ENCODE measurements at places on chromosomes 6 and 20.

GRCh38 chr20:46350201-46350985 lies 42.1 kb upstream of the CDH22 start:
- DNase-seq: peak; percentile 80

GRCh38 chr20:17505636-17506517 lies 25.3 kb downstream of the BFSP1 start:
- peak; percentile 33 for DNase-seq

GRCh38 chr6:1087154-1087843 lies 224.6 kb upstream of the FOXQ1 start:
- no peak for DNase-seq

- DNase-seq: peak; percentile 72
Measured at GRCh38 chr6:156699017-156699421, 78.2 kb upstream of the ARID1B start.

DNA sequence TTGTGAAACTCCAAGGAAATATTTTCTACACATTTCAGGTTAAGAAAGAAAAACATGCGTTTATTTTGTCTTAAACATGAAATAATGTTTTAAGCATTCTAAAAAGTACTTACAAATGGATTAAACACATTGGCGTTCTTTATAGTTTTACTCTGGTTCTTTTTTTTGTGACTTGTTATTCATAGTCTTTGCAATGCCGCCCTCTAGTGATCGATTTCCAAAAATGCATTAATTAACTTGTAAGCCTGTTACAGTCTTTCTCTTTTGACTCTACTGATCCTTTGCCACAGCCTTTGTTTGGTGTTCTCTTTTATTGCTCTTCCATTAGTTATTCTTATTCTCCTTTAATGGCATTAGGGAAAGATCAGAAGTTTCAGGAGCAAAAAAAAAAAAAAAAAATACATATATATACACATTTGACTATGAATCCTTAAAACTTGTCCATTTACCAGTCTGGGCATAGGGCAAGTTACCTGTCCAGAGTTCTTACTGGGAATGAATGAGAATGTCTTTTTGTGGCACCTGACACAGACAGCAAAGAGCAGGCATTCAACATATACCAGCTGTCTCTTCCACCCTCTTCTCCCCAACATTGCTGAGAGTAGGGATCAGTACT lies 59.9 kb downstream of the MACROD2 start:
- peak; percentile 33 for DNase-seq

DNA sequence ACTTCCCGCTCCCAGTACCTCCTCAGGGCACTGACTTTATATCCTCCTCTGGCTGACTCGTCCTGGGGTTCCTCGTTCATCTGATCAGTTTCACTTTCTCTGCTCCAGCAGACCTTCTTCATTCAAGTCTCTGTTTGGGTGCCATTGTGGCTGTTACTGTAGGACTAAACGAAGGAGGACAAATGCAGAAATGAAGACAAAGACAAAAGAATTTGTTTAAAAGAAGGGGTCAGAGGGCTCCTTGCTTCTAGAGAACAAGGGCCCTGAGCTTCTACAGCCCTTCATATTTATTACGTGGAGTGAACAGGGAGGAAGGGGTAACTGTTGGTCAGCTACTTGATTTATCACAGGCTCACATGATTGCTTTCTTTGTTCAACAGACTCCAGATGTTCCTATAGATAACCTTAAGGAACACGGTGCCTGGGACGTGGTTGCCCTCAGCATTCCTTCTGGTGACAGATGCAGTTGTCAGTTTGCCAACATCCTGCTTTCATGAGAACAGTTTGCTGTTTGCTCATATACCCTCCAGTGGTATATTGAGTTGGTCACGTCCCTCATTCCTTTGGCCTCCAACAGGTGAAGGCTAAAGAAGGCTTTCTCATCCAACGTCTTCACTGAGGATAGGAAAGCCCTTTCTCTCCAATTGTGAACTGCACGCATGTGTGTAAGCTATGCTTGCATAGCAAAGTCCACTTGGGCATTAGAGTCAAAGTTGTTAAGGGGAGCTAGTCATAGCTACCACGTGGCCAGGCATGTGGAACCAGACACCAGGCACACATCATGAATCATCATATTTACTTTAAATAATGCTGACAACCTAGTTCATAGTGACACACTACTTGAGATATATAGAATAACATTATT lies 69.1 kb upstream of the BTN3A2 start:
- DNase-seq: peak; percentile 79

DNA sequence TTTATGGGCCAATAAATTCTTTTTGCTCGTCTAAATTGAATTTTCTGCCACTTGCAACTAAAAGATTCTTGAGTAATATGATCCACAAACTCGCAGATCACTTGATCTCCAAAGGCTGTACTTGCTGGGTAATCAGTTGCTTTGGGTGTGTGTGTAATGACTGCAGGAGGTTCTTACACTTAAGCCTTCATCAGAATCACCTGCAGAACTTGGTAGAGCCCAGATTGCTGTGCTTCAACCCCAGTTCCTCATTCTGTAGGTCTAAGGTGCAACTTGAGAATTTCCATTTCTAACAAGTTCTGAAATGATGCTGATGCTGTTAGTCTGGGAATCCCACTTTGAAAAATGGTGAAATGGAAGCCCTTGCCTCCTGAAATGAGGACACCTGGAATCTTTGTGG lies 12.9 kb upstream of the FKBP1A start:
- DNase-seq: no peak

- peak; percentile 73 for DNase-seq
Measured at GRCh38 chr6:55758156-55758937, 117.0 kb downstream of the BMP5 start.

GRCh38 chr6:136846046-136846445 lies 23.7 kb downstream of the PEX7 start:
- peak; percentile 46 for DNase-seq

GRCh38 chr6:108612852-108613251 lies 52.1 kb downstream of the FOXO3 start:
- no peak for DNase-seq

DNA sequence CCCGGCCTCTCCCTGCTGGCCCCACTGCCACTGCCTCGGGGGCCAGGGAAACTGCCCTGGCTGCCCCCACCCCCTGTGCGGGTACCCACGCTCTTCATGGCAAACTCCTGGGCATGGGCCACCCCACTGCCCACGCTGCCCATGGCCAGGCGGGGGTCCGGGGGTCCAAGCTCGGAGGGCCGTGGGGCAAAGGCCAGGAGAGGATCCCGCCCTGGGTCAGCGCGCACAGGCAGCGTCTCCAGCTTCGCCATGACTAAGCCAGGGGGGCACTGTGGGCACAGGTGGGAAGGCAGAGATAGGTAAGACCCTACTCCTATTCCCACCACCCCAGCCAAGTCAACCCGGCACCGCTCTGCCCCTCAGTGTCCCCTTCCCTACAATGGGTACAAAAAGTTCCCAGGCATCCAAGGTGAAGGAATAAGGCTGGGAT lies 6.4 kb downstream of the LZTS3 start:
- DNase-seq: no peak

- DNase-seq: no peak
Measured at GRCh38 chr20:14817101-14817500, 479.7 kb upstream of the FLRT3 start.

DNA sequence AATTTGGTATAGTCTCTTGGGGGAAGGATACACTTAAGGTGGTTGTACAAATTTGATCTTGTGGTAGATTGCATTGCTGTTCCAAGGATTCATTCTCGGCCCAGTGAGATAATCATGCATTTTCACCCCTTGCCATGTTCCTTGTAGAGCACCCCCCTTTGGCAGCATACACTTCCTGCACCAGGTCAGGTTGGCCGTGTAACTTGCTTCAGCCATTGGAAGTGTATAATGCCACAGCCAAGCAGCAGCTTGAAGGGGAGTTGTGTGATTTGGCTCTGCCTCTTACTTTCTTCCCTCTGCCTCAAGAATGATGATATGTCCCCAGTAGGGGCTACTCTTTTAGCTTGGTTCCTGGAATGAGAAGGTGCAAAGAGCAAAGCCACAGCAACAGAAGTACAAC lies 21.9 kb downstream of the CCN2 start:
- DNase-seq: no peak

DNA sequence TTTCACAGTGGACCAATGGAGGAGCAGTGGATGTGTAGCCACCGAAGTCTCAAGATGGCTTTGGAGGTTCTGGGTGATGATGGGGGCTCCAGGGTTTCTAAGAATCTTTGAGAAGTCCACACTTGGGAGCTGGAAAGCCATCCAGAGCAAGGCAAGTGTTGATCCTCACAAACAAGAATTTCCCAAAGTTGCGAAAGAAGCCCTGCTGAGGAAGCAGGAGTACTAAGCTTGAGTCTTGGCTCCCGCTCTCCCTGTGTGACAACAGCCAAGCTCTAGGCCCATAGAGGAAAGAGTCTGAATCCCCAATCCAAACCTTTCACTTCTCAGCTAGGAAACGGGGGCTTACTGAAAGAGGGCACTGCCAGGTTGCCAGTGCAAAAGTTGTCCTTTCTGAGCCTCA lies 106.0 kb downstream of the EDN3 start:
- no peak for DNase-seq
